Activated CD4-positive, alpha-beta T cell treated with anti-CD3 and anti-CD28 coated beads, Interleukin-2, amount 50 U/mL, for 1 hour (primary cell): ENCODE measurements at places on chromosomes 3 and 15.

DNA sequence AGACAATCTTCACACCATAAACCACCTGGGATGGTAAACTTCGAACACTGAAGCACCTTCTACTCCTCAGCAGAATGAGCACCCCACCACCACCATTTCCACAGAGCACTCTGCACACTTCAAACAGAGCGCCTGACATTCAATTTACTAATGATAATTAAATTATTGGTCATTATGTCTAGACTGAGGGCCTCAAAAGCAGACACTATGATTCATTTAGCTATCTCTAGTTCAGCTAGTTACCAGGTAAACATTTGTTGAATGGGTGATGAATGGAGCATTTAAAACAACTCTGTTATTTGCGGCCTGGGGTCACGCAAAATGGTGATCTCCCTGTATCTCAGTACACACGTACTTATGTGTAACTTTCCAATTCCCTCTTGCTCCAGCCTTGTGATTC is 40.9 kb downstream of the ACAP2 start:
- no peak for DNase-seq

DNA sequence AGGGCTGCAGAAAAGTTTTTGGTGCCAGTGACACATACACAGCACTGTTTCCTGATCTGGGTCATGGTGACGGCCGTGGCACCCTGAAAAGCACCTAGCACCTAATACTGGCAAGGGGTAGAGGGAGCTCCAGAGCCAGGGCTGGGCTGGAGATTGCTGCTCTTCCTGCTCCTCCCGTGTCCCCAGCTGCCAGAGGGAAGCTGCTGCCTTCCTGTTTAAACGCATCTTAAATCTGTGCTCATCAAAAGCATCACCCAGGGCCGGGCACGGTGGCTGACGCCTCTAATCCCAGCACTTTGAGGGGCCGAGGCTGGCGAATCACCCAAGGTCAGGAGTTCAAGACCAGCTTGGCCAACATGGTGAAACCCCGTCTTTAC is 156.7 kb upstream of the MEF2A start:
- no peak for DNase-seq

- DNase-seq: no peak
These were observed 63.9 kb downstream of the CERS3 start for GRCh38 chr15:100464888-100465287.

GRCh38 chr3:64088408-64089205 is 65.3 kb upstream of the PSMD6 start:
- no peak for DNase-seq

DNA sequence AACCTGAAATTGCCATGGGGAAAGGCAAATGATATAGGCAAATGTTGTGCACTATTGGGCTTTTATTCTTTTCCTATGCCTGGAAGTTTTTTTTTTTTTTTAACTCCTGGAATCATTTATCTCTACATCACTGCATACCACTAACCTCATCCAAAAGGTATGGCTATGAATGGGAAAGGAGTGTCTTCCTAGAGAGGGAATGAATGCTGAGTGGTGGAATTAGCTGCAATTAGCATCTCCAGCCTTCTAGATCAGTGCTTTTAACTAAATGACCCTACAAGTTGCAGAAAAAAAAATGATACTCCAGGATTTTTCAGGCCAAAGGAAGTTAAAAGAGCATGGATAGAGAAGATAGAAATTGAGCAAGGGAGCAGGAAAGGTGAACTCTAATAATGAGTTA is 429.8 kb upstream of the PDZRN3 start:
- no peak for DNase-seq
